ENCODE measurements at places on chromosomes 13 and 19. TPM values are rescaled to one million over a fixed set of nuclear protein-coding genes. Genes with fewer than 3 reads are reported as not detected.

The ZNF253 gene
- 9.2 TPM for total RNA-seq

The EHD2 gene
- total RNA-seq = 48.2 TPM

The NCR1 gene
- 0.30 TPM for total RNA-seq

The CDC34 gene
- total RNA-seq = 96.5 TPM

The CEACAM16 gene
- total RNA-seq = not detected

The FIZ1 gene
- 16.0 TPM for total RNA-seq

The OVOL3 gene
- total RNA-seq = not detected

The MRPS31 gene
- total RNA-seq = 32.2 TPM

The ELSPBP1 gene
- not detected for total RNA-seq

The ICAM5 gene
- 0.49 TPM for total RNA-seq

The ZNF480 gene
- 18.9 TPM for total RNA-seq

The ALOX5AP gene
- total RNA-seq = 7.2 TPM

The PLEKHF1 gene
- 27.8 TPM for total RNA-seq

The METTL21C gene
- not detected for total RNA-seq

The CBY2 gene
- not detected for total RNA-seq

The LILRB4 gene
- total RNA-seq = 4.0 TPM

The NLRP11 gene
- not detected for total RNA-seq

The NLRP5 gene
- not detected for total RNA-seq

The LILRA1 gene
- 0.22 TPM for total RNA-seq

The CGB1 gene
- not detected for total RNA-seq

The RFPL4A gene
- not detected for total RNA-seq

The MBD3L2 gene
- not detected for total RNA-seq

The CYP4F8 gene
- total RNA-seq = not detected

The FAM124A gene
- total RNA-seq = 5.7 TPM

The CYP2A6 gene
- not detected for total RNA-seq

The ZNF442 gene
- total RNA-seq = 3.4 TPM

The UBE2L5 gene
- not detected for total RNA-seq

The URAD gene
- total RNA-seq = not detected

The ZNF66 gene
- 0.91 TPM for total RNA-seq

The CRLF1 gene
- total RNA-seq = 20.0 TPM

The CGB2 gene
- total RNA-seq = not detected

The IGFLR1 gene
- 4.9 TPM for total RNA-seq

The KCNJ14 gene
- 0.27 TPM for total RNA-seq

The NRTN gene
- 22.8 TPM for total RNA-seq

The FLT3 gene
- 0.05 TPM for total RNA-seq

The KCNN4 gene
- 0.38 TPM for total RNA-seq

The DMAC2 gene
- total RNA-seq = 125 TPM

The PSG7 gene
- total RNA-seq = not detected

The B3GNT3 gene
- total RNA-seq = not detected

The CAMSAP3 gene
- total RNA-seq = 0.60 TPM

The OSCAR gene
- total RNA-seq = 0.33 TPM

The PIBF1 gene
- total RNA-seq = 10.8 TPM

The GJB2 gene
- not detected for total RNA-seq

The ZNF878 gene
- total RNA-seq = 0.16 TPM

The TEX26 gene
- not detected for total RNA-seq

Measured in left ventricle myocardium inferior (tissue), 1 donor.